NCI-H187 (cell line): ENCODE measurements at places on chromosomes 3 and 15.

DNA sequence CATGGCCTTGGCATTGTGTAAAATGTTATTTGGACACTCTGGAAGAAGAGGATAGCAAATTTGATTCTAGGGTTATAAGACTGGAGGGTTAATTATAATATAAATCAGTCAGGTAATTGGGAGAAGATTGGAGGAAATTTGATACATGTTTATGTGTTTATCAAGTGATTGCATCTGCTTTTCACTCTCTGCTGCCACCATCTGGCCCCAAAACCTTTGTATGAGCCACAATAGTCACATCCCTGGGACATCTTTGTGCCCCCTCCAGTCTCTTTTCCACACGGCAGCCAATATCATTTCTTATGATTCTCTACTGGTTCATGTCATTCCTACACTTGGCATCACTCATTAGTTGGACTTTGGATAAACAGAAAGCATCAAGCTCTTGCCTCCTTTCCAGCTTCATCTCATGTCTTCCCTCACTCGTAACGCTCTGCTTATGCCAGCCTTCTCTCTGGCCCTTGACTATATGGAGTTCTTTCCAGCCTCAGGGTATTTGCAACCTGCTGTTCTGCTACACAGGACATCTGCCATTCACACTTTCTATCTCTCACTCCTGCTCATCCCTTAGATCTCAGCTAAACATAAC is 602.3 kb upstream of the SUCLG2 start:
- no peak for DNase-seq

DNA sequence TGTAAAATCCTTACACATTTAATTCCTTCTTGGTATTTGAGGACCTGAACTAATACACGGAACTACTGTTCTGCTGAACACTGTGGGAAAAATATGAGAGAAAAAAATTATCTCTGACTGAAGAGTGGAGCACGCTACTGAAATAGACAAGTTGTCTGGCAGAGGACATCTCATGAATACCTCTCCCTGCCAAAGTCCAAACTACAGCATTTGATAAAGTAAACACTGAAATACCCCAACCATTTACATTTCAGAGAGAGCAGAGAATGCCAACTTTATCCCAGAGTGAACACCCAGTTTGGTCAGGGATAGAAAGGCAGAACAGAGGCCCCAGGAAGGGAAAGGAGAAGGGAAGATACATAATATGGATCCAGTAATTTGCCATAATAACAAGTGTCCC is 920.7 kb downstream of the SQOR start:
- no peak for DNase-seq

- no peak for DNase-seq
Observed at GRCh38 chr15:77624868-77625267, 7.8 kb downstream of the LINGO1 start.

DNA sequence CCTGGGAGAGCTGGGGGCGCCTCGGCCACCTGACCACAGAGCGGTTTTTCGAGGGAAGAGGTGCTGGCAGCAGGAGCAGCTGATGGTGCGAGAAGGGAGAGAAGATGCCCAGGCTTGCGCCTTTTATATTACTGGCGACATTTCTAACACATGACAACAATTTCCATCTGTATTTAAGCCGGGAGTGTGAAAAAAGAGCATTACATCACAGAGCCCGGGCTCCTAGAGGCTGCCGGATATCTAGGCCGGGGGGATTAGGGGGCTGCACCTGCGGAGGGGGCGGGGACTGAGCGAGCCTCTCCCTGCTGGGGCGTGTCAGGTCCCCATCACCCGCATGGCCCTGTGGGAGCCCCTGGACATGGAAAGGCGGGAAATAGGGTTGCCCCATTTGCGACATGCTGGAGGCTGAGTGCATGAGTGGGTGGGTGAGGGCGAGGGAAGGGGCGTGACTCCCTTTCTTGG is 440.7 kb downstream of the MAGI1 start:
- DNase-seq: no peak

DNA sequence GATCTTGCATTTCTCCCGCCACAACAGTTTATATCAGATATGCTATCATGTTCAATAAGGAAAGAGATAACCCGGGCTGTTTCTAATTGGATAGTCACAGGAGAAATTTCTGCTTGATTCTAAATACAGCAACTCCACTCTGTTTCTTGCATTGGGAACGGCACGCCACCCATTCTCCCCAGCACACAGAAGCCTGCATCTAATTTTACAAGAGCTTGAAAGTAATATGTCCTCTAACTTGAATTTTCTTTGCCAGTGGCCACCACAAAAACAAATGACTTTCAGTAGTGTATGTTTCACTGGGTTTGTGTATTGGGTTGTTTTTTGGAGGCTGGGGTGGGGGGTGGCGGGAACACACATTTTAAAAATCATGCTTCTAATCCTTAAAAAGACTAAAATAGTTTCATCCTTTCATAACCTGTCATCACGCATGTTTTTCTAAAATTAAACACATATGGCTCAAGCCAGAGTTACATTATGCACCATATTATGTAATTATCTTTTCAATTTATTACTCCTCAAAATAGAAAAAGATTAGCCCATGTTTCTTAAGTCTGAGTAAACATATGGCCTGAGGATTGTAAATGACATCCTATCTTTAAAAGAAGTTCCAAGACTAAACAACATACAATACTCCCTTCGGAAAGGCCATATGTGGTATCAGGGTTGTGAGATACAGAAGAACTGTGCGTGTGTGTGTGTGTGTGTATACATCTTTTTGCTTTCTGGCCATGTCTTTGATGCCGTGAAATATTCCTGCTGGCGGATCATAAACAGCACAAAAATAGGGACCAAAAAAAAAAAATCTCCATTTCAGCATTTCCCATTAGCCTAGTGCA is 176.3 kb downstream of the FOXP1 start:
- no peak for DNase-seq

- DNase-seq: no peak
Observed at GRCh38 chr3:188948281-188948996, 223.3 kb upstream of the TPRG1 start.

DNA sequence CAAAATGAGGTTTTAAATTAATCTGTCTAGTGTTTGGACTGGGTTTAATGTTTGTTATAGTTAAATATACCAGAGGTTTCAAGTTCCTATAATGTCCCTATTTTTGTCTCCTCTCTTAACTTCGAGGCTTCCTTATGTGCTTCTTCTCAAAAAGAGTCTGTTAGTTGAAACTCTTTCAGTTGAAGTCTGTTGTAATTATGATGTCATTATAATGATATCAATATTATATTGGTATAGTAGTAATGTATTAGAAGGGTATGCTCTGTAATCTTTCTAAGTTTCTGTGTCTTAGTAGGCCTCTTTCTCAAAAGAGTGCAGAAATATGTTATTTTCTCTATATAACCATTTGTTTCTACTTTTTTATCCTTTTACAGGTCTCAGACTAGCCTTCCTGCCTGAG is 1148.0 kb downstream of the NSUN3 start:
- DNase-seq: no peak
